ENCODE measurements at places on chromosomes 16 and 17.
A peak's percentile ranks its signal among the peaks of the same experiment; 100 is the strongest.

DNA sequence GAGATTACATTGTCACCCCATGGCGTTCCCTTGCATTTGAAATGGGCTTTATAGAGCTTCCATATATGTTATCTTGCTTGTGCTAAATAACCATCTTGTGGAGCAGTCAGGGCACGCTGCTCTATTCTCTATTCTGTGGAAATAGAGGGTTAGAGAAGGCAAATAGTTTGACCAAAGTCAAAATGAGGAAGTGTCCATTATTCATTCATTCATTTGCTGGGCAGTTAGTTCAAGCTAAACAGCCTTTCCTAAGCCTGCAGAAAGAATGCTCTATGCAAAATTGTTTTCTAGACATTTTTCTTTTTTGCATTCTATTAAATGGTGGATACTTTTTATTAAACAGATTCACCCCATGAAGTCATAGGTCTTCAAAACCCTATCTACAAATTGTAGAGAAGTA, 67.8 kb upstream of the ELAC2 start:
- DNase-seq, result no peak

DNA sequence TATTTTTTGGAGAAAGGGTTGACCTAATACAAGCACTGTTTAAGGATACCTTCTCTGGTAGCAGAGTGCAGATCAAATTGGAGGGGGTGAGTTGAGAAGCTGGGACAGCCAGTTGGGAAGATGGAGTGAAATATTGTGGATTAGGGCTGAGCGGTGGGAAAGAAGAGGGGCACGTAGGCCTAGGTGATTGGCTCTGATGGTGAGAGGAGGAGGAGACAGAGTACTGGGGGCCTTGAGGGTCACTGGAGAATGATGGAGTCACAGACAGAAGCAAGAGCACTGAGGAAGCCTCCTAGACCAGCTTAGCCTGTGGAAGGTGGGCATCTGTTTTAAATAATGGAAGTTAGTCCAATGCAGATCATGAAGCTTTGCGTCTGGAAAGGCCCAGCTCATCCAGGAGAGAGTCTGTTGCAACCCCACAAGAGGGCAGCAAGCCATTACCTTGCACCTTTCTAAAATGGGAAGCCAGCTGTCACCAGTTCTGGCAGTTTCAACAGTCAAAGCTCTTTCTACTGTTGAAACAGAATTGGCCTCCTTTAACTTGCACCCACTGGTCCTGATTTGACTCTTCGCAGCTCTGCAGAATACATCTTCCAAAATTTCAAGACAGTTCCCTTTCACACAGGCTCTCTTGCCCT, 11.8 kb downstream of the SLC9A5 start:
- peak; percentile 73 for DNase-seq

DNA sequence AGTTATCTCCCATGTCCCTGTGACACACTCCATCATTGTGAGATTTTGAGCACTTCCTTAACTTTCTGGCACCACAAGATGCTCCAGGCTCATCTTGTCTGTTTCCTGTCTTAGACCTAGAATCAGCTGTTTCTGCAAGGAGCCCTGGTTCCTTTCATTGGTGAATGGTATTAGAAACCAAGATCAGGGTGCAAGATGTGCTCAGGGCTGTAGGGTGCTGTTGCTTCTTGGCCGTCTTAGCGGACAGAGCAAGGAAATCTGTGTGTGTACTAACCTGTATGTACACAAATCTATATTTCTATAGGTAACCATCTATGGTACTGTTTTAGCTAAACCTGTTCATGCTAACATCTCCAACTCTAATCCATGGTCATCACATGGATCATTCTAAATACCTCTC, 8.1 kb upstream of the PRM1 start:
- no peak for DNase-seq

- peak; percentile 50 for DNase-seq
Measured at GRCh38 chr17:40560592-40561293, 4.5 kb downstream of the CCR7 start.

- DNase-seq, result peak; percentile 50
Measured at GRCh38 chr16:54936979-54937670, 6.5 kb downstream of the IRX5 start.

DNA sequence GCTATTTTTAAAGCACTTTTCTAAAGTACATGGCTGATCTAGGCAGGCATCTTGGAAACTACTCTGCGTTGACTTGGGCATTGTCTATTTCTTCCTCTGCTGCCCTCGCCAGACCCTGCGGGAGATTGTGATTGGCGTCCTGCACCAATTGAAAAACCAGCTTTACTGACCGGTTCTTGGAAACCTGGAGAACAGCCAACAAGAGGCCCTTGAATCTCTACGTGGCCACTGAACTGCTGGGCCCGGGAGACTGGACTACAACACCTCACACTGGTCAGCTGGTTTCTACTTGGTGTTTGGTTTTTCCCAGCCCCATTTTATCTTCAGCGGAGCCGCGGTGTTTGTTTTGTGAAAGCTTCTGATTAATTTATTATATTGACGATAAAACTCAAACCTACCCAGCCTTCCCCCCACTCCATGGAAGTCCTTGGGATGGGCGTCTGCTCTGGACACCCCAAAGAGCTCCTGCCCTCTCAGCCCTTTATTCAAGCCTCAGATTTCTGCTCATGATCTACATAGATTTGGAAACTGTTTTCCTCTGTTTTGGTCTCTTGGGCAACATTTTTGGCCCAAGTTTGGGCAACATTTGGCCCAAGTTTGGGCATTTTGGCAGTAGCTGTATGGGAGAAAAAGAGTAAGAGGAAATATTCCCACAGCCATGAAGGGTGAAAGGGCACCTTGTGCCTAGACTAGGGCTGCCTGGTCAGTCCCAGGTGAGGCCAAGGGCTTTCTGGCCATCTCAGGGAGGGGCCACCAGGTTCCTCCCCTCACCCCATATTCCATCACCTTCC, 4.7 kb downstream of the MLX start:
- no peak for DNase-seq

DNA sequence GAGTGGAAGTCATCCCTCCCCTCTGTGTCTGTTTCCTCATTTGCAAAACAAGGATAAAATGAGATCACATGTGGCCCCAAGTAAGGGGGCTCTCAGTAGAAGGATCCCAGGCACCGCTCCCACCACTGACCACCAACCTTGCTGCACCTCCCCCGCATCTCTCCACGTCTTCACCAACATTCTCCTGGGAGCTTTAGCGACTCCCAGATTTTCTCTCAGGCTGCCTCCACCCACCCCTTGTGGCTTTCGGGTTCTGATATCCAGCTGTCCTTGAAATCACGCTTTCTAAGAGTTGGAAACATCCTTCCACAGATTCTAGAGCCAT, 16.4 kb upstream of the NTN1 start:
- no peak for DNase-seq

GRCh38 chr17:4950075-4950745, 709 bp upstream of the ENO3 start:
- DNase-seq, result peak; percentile 84

- DNase-seq, result no peak
Measured at GRCh38 chr17:44928136-44928535, 12.8 kb upstream of the GFAP start.

- peak; percentile 27 for DNase-seq
Measured at GRCh38 chr16:67537270-67537635, 8.6 kb downstream of the RIPOR1 start.

- no peak for DNase-seq
Measured at GRCh38 chr17:1143573-1143972, 36.2 kb downstream of the ABR start.

DNA sequence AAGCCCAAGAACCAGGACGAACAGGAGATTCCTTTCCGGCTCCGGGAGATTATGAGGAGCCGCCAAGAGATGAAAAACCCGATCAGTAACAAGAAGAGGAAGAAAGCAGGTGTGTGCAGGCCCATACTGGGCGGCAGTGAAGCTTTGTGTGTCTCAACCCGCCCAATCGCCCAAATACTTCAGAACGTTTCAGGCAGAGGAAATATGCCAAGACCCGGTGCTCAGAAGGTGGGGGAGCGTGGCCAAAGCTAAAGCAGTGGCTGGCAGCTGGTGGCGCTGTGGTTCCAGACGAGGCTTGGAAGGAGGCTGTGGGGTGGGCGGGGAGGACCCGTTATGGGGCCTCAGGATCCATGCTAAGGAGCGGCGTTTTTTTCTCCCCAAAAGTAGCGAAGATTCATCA, 1.2 kb downstream of the CCDC137 start:
- peak; percentile 15 for DNase-seq

- no peak for DNase-seq
Measured at GRCh38 chr16:71870818-71871217, 13.2 kb downstream of the ZNF821 start.

- DNase-seq, result no peak
Measured at GRCh38 chr17:58153046-58153445, 4.9 kb downstream of the OR4D1 start.

DNA sequence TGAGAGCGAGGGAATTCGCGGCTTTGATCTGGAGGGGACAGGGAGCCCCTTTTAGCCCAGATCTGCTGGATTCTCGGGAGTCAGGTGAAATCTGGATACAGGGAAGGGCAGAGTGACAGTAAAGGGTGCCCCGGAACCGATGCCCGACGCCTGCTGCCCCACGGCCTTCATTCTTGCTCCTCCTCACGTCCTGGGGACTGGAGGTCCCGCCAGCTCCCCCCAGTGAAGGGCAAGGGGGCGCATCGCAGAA, 596 bp downstream of the OR1F1 start:
- DNase-seq, result no peak

DNA sequence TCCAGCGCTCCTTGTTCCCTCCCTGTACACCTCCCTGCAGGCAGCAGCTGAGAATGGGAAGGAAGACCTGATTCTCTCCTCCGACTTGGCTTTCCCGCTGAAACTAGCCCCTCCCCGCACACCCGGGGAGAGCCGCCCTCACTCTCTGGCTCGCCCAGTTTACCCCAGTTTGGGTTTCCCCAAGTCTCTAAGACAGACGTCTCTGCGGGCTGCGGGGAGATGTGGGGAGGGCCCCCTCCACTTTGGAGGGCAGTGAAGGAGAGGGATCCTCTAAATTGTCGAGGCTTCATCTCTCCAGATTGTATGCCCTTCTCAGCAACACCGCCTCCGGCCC, 797 bp downstream of the GRB7 start:
- DNase-seq, result no peak

DNA sequence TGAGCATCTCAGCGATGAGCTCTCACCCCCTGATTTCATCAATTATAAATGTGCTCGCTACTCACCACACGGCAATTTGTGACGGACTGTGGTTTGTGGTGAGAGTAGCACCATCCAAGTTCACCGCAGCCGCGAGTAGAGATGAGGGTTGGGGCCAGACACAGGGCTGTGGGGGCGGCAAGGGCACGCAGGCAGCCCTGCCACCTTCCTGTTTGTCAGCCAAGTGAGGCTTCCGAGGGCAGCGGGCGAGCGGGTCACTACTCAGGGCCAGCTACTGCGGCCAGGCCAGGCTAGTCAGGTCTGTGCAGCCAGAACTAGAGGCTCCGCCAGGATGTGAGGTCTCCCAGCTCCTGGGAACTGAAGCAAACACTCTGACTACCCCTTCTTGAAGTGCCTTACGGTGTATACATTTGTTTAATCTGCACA, 39.6 kb upstream of the MEOX1 start:
- DNase-seq, result no peak

GRCh38 chr17:35242158-35242804, 591 bp upstream of the SLFN5 start:
- peak; percentile 66 for DNase-seq

DNA sequence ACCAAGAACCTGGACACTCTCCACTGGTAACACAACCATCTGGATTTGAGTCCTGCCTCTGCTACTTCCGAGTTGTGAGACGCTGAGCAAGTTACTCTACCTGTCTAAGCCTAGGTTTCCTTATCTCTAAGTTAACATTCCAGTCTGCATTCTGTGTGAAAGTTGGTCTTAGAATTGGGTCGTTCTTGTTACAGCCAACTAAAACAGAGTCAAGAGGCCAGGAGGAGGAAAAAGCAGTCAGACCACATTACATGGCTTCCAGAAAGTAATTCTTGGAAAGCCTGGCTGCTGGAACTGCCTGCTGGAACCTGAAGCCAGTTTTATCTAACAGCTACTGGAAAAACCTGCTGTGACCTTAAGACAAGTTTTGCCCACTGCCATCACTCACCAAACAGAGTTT, 38.4 kb upstream of the XYLT1 start:
- DNase-seq, result no peak

GRCh38 chr17:73595479-73595878, 48.8 kb downstream of the SDK2 start:
- no peak for DNase-seq

GRCh38 chr17:46949291-46950174, 26.6 kb downstream of the GOSR2 start:
- no peak for DNase-seq

- DNase-seq, result no peak
Measured at GRCh38 chr17:78868391-78868790, 27.8 kb upstream of the USP36 start.

DNA sequence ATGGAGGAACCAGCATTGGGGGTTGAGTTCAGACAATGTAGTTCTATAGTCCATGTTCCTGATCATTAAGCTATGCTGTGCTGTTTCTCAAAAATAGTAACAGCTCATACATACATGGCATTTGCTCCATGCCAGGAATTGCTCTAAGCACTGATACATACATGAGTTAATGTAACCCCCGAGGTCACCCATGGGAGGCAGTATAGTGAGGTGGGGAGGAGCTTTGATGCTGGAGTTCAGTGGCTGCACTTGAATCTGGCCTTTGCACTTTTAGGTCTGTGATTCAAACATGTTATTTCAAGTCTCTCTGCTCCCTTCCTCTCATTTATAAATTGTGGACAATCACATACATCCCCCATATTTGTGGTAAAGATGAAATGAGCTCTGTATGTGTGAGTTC, 223.1 kb upstream of the WSB1 start:
- no peak for DNase-seq

GRCh38 chr16:1763521-1764511, 7.5 kb downstream of the NME3 start:
- DNase-seq, result peak; percentile 38

DNA sequence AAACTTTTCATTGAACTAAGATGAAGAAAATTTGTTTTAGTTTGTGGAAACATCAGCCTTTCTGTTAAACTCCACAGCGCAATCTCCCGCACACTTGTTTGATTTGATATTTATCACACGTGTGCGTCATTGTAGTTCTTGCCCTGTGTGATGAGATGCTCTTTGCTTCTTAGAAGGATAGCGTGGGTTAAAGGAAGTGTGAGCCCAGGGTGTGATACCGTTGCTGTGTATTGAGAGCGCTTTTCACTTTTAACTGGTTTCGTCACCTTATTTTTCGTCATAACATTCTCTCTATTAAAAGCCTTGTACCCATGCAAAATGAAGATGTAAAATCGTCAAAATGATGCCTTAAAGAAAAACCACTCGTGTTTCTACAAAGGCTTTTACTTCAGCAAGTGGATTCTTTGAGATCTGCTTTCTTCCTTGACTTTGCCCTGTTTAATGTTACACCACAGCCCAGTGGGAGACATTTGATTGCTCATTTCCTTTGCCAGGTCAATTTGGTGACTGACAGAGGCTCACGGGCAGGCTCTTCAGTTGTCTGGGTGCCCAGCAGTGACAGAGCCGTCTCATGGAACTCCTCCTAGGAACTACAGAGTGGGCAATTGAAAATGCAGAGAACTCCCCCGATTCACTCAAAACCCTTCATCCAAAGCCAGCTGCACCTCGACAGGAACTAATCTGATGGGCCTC, 61.1 kb downstream of the RPA1 start:
- DNase-seq, result no peak

GRCh38 chr17:47204722-47205418, 4.3 kb upstream of the MYL4 start:
- DNase-seq, result no peak

All from erythroblast (primary cell).